Stimulated activated CD8-positive, alpha-beta memory T cell treated with anti-CD3 and anti-CD28 coated beads, Interleukin-4, amount 100 ng/mL, for 4 hours (primary cell): ENCODE measurements at places on chromosomes 5 and 9.

DNA sequence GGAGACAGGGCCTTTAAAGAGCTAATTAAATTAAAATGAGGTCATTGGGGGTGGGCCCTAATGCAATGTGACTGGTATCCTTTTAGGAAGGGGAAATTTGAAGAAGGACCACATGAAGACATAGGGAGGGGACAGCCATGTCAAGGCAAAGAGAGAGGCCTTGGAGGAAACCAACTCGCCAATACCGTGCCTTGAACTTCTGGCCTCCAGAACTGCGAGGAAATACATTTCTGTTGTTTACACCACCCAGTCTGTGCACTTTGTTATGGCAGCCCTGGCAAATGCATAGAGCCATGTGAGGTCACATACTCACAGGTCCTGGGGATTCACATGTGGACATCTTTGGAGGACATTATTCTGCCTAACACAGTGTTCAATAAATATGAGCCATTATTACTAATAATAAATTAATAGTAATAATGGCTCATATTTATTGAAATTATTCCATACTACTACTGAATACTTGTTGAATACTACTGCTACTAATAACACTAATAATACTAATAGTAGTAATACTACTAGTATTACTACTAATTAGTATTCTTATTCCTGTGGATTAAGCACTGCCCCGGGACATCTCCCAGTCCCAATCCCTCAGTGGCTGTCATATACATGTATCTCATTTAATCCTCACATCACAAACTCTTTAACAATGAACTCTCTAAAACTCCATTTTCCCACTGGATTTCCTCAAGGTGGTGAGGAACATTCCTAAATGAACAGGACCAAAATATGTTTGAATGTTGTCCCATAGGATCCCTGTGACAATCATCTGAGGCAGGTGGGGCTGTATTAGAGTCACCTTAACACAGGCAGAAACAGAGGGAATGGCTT is 8.4 kb downstream of the TRAF1 start:
- DNase-seq: no peak

DNA sequence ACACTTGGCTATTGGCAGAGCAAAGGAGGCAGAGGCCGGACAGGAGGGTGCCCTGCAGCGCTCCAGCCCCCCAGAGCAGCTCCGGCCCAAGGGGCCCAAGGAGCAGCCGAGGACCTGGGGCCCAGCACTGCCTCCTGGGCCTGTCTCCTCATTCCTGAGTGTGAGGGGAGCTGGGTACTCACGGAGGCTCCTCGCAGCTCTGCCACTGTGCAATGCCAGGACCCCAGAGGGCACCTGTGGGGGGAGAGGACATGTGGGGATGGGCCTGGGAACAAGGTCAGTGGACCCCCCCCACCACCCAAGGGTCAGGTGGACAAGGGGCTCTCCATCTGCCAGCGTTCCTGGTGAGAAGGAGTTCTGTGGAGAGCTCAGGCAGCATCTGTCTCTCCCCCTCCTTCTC is 192.6 kb upstream of the PPP1R26 start:
- no peak for DNase-seq

GRCh38 chr5:122292332-122292731 is 19.7 kb upstream of the SNCAIP start:
- DNase-seq: no peak

- DNase-seq: no peak
Measured at GRCh38 chr5:13540168-13540750, 404.2 kb downstream of the DNAH5 start.

DNA sequence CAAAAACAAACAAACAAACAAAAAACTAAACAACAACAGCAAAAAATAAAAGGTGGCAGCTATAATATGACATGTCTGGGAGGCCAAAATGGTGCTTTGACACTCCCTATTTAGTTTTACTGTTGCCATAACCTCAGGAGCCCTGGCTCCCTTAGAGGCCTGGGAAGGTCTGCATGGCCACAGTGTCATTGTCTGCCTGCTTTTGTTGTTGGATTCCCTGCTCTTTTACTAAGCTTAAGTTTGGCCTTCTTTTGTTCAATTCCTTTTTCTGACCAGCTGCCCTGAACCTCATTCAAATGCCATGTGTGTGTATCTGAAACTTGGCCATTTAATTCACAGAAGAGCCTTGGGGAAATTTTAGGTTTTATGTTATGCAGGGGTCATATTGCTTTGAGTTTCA is 458.2 kb downstream of the TMEM232 start:
- no peak for DNase-seq

- no peak for DNase-seq
Measured at GRCh38 chr5:132011622-132012343, at the start of gene ACSL6. Gene ACSL6 (minus strand): TSS chr5:132011658. CDS start chr5:132011553, 105 bp downstream.
